PC-3 (cell line): ENCODE measurements at places on chromosomes 7 and 10. TPM values are rescaled to one million over a fixed set of nuclear protein-coding genes. Genes with fewer than 3 reads are reported as not detected.

Gene CDH23
- total RNA-seq: not detected in 2 replicates

- DNase-seq: peak; percentile 70
Measured at GRCh38 chr10:5615316-5615715, 51.1 kb downstream of the ASB13 start.

Gene FAM20C
- 87.9 and 119 TPM in 2 replicates for total RNA-seq

Gene DGKB
- total RNA-seq: 0.15 and 0.69 TPM in 2 replicates

DNA sequence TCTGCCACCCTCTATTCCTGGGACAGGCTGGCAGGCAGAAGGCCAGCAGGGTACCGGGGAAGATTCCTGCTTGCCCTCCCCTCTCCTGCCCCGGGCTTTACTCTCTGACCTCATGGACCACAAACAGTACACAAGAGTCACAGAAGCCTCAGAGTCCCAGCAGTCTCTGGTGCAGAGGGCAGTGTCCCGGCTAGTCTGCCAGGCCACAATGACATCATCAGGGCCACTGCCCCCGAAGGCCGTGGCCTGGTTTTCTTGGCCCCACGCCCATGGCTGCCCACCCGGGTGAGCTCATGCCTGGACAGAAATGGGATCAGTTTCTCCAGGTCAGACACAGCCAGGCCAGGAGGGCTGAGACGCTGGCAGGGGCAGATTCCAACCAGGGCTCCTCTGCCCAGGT is 91.9 kb downstream of the MYL10 start:
- peak; percentile 12 for DNase-seq

GRCh38 chr7:111405621-111406020 is 156.7 kb downstream of the IMMP2L start:
- no peak for DNase-seq

GRCh38 chr7:107596881-107597581 is 17.0 kb downstream of the BCAP29 start:
- DNase-seq: no peak

DNA sequence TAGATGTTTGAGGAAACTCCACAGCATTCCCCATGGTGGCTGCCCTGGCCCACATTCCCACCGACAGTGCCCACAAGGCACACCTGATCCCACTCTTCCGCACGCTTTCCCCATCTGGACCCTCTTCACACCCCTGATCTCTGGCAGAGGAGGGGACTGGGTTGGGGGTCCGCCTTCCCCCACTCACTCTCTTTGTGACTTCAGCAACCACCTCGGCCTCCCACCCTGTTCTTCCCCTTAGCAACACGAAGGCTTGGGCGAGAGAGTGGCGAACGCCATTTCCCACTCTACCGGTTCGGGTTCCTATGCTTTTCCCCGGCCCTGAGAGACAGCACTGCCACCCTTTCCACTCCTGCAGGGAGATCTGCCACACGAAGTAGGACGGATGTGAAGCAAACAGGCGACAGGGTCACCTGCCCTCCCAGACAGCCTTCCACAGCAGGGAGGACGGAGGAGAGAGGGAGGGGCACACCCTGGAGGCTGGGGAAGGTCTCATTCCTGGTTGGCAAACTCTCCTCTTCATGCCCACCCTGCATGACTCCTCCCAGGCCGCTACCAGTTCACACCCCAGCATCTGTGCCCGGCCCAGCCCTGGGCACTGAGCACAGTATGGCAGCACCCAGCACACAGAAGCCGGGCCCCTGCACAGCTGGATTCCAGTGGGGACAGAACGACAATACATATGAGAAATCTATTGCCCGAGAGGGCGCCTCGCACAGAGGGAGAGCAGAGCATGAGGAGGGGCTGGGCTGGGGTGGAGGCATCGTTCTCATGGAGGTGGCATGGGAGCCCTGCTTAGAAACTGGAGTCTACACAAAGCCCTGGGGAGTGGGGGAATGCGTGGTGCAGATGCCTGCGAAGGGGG is 93.5 kb downstream of the PAXIP1 start:
- no peak for DNase-seq

GRCh38 chr7:98399890-98400541 is 874 bp downstream of the BAIAP2L1 start:
- peak; percentile 50 for DNase-seq

DNA sequence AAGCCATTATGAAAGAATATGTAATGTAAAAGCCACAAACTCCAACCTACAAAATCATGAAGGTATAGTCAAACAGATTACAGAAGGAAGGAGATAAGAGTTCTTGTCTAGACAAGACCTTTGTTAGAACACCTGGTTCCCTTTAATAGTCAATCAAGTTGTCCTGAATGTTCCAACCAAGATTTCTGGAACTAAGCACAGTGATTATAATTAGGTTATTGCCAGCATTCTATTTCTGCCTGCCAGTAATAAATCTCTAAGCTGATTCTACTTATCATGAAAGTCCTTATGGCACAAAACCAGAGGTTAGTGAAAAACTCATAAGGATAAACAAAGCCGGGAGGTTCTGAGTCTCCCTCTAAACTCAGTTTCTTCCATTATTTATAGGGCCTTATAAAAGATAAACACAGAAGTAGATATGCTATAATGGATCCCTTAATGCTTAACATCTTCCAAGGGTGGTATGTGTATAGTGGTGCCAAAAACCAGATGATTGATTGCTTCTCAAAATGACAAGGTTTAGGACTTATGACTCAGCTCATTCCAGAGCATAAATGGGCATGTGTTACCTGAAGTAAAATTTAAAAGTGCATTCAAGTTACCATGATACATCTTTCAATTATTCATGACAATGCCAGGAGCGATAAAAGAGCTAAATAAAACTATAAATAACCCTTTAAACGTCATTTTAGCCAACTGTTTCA is 237.2 kb downstream of the CSTF2T start:
- peak; percentile 99 for DNase-seq

Gene KCNH2
- 0.84 and 1.6 TPM in 2 replicates for total RNA-seq

DNA sequence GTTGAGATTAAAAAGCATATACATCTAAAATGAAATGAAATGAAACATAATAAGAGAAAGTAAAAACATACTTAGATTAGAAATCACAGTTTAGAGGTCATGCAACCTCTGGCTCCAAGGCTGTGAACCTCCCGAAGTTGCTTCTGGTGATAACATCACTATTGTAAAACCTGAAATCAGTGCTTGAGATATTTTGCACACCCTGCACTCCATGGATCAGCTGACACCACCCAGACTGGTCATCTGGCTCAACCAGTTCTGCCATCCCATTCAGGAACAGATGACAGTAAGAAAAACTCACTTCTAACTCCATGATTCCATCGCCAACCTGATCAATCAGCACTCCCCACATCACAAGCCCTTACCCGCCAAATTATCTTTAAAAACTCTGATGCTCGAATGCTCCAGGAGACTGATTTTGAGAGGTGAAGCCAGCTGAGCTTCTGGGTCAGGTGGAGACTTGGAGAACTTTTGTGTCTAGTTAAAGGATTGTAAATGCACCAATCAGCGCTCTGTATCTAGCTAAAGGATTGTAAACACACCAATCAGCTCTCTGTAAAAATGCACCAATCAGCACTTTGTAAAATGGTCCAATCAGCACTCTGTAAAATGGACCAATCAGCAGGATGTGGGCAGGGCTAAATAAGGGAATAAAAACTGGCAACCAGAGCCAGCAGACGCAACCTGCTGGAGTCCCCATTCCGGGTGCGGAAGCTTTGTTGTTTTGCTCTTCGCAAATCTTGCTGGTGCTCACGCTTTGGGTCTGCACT is 162.6 kb upstream of the MAGI2 start:
- peak; percentile 32 for DNase-seq

DNA sequence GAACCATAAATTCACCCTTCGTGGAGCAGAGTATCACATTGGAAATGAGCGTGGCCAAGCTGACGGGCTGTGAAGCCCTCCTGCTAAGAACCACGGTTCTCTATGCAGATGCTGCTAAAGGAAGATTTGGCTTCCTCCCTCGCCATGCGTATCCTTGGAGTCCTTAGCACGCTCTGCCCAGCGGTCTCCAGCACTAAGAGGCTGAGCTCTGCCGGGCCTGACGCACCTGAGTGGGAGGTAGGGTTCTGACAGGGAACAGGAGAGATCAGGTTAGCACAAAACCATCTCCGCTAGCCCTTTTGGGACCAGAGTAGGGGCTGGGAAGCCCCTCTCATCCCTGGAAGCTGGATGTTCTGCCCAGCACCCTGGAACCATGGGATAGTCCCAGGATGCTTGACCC is 225.8 kb downstream of the KCNMA1 start:
- DNase-seq: no peak

DNA sequence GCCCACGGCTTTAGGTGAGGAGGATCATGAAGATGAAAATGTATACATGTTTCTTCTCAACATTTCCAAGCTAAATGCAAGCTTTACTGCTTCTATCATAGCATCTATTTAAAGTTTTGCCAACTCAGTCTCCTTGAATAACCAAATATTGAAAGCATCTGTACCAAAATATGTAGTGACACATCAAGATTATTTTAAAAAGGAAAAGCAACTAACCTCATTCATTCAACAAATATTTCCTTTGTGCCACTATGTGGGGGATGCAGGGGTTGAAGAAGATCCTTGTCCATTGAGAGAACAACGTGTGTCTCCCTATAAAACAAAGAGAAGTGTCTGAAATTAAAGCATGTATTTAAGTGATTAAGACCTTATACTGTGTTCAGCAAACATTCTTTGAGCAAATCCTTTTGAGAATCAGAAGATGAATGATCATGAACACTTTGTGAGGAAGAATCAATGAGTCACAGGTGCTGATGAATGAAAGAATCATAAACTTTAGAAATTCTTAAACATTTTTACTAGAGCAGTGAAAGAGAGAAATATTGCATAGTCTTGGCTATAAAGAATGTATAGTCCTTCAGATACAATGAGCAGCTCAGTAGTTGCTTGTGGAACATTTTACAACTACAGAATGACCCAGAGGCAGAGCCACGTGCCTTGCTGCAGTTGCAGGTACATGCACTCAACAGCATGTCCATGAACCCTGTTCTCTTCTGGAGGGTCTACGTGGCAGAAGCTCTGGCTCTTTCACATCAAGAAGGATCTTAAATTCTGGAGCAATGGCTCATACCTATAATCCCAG is 13.9 kb downstream of the TAS2R60 start:
- DNase-seq: peak; percentile 26

Gene COL26A1
- total RNA-seq: not detected in 2 replicates

GRCh38 chr10:92187101-92187500 is 103.8 kb downstream of the CPEB3 start:
- no peak for DNase-seq

DNA sequence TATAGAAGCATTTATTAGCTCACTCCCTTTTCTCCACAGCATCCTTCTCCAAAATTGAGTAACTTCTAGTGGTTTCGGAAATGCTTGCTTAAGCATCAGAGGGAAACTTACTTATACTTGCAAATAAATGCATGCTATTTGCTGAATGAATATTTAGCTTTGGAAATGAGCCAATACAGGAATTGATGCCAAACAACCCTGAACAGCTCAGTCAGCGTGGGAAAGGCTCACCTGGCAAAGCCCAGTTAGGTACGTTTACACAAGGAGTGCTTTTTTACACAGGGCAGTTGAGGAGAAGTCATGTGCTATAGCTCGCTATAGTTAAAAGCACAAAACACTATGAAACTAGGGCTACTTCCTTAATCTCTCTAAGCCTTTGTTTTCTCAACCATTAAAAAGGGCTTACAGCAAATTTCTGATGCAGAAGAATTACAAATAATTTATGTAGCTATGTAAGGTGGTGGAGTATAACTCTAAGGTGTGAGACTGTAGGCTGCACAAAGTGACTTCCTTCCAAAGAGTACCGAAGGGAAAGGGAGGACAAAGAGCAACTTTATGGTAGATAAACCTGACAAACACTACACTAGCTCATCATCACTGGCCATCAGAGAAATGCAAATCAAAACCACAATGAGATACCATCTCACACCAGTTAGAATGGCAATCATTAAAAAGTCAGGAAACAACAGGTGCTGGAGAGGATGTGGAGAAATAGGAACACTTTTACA is 498.2 kb downstream of the PHTF2 start:
- peak; percentile 4 for DNase-seq

DNA sequence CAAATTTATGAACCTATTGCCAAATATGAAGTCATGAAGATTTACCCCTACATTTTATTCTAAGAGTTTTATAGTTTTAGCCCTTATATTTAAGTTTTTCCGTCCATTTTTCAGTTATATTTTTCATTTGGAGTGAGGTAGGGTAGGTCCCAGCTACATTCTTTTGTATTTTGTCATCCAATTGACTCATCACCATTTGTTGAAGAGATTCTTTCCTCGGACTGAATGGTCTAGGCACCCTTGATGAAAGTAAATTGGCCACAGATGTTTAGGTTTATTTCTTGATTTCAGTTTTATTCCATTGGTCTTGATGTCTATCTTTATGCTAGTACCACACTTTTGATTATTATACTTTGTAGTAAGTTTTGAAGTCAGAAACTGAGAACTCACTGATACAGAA is 22.7 kb downstream of the CYP2C19 start:
- DNase-seq: peak; percentile 4

- DNase-seq: peak; percentile 7
Measured at GRCh38 chr10:31320550-31321211, 1.7 kb downstream of the ZEB1 start.

DNA sequence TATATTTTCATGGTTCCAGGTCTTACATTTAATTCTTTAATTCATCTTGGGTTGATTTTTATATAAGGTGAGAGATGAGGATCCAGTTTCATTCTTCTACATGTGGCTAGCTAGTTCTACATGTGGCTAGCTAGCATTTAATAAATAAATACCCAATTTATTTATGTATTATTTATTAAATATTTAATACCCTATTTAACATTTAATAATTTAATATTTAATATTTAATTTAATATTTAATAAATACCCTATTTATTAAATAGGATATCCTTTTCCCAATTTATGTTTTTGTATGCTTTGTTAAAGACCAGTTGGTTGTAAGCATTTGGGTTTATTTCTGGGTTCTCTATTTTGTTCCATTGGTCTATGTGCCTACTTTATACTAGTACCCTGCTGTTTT is 111.0 kb upstream of the PCLO start:
- no peak for DNase-seq

Gene CC2D2B
- not detected in 2 replicates for total RNA-seq

Gene PTER
- 6.6 and 9.3 TPM in 2 replicates for total RNA-seq

DNA sequence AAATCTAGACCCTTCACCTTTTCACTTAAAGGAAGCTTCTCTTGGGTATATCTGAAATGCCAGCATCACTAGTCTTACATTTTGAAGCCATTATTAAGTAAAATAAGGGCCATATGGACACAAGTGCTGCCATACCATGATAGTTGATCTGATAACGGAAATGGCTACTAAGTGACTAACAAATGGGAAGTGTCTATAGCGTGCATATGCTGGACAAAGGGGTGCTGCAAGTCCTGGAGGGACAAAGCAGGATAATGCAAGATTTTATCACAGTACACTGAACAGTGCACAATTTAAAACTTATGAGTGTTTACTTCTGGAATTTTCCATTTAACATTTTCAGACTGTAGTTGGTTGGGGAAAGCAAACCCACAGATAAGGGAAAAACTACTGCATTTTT is 117.9 kb downstream of the ELMO1 start:
- DNase-seq: no peak

- no peak for DNase-seq
Measured at GRCh38 chr7:44225566-44226395, 25.0 kb downstream of the YKT6 start.

Gene TAS2R5
- 0.26 and 1.4 TPM in 2 replicates for total RNA-seq

- DNase-seq: no peak
Measured at GRCh38 chr10:72079356-72079755, 9.0 kb downstream of the SPOCK2 start.

Gene TMEM273
- total RNA-seq: not detected in 2 replicates

Gene IMMP2L
- total RNA-seq: 8.6 and 15.4 TPM in 2 replicates
